ENCODE measurements at places on chromosomes 3 and 15. TPM values are rescaled to one million over a fixed set of nuclear protein-coding genes. Genes with fewer than 3 reads are reported as not detected.

LCMT2 gene
- 3.1 TPM for total RNA-seq

MYO1E gene
- total RNA-seq: 403 TPM

ACTRT3 gene
- 3.8 TPM for total RNA-seq

GLDN gene
- total RNA-seq: not detected

CADM2 gene
- not detected for total RNA-seq

ACKR2 gene
- total RNA-seq: 2.8 TPM

TM6SF1 gene
- 2.0 TPM for total RNA-seq

SLC9A9 gene
- 0.17 TPM for total RNA-seq

CPLX3 gene
- total RNA-seq: not detected

PIAS1 gene
- total RNA-seq: 12.0 TPM

CCR9 gene
- total RNA-seq: 0.17 TPM

GRIP2 gene
- not detected for total RNA-seq

MESP2 gene
- total RNA-seq: 2.5 TPM

EPHB3 gene
- 0.92 TPM for total RNA-seq

RTP4 gene
- 0.40 TPM for total RNA-seq

SYNPR gene
- not detected for total RNA-seq

SAMD7 gene
- not detected for total RNA-seq

ADGRG7 gene
- total RNA-seq: not detected

ISLR2 gene
- total RNA-seq: not detected

ADAMTS17 gene
- total RNA-seq: 0.06 TPM

CHRM5 gene
- not detected for total RNA-seq

DPH3 gene
- total RNA-seq: 12.6 TPM

SPINT1 gene
- 159 TPM for total RNA-seq

SLC12A6 gene
- 4.8 TPM for total RNA-seq

GABRR3 gene
- total RNA-seq: not detected

SOX14 gene
- not detected for total RNA-seq

BUB1B gene
- 59.8 TPM for total RNA-seq

LRRC2 gene
- total RNA-seq: not detected

TGM4 gene
- total RNA-seq: not detected

BFSP2 gene
- not detected for total RNA-seq

Measured in epithelial cell of proximal tubule (primary cell).